SIG-M5 (cell line): ENCODE measurements at places on chromosomes 3 and 15.

- DNase-seq, result no peak
These were observed 62.5 kb upstream of the MLF1 start for GRCh38 chr3:158508481-158508880.

GRCh38 chr15:83793069-83793468, 139.1 kb downstream of the ADAMTSL3 start:
- DNase-seq, result no peak

DNA sequence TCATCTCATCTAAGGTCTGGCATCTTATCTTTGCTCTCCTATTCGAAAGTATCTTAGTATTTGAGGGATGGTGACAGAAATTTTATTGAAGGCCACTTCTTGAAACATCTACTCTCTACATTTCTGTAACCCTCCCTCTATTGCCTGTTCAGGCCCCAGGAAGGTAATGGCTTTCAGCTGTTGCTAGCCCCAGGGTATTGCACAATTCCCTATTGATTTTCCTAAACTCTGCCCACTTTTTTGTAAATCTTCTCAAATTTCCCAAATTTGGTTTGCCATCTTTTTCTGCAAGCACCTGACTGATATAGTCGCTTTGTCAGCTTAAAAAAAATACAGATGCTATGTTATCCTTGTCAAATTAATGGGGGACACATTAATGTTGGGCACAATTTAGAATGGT, 242.1 kb downstream of the RAP2B start:
- no peak for DNase-seq

DNA sequence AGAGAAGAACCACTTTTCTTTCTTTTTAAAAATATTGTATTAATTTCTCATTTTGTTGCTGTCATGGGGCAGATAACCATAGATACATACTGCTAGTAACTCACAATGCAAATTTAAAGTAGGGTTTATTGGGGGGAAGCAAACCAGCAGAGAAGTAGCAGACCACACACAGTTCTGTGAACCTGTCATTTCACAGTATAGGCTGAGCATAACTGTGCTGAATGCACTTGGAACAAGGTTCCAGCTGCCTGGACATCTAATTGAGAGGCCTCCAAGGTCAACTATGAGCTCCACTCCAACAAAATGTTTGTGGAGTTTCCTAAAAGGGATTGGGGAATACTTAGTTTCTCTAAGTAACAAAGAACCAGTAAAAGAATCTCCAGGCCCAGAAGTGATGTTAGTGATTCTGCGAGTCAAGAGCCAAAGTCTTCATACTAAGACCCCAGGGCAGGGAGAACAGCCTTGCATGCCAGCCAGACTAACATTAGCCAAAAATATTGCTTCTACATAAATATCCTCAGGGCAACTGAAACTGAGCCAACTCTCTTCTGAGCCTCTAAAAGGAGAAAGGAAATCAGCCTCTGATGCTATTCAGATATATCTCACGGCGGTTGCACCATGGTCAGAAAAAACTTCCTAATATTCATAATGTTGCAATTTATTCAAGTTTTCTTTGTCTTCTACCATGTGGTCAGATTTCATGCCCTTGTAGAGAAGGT, 856.4 kb upstream of the ALCAM start:
- DNase-seq, result no peak

GRCh38 chr3:171464462-171464861, 4.3 kb upstream of the TNIK start:
- no peak for DNase-seq

DNA sequence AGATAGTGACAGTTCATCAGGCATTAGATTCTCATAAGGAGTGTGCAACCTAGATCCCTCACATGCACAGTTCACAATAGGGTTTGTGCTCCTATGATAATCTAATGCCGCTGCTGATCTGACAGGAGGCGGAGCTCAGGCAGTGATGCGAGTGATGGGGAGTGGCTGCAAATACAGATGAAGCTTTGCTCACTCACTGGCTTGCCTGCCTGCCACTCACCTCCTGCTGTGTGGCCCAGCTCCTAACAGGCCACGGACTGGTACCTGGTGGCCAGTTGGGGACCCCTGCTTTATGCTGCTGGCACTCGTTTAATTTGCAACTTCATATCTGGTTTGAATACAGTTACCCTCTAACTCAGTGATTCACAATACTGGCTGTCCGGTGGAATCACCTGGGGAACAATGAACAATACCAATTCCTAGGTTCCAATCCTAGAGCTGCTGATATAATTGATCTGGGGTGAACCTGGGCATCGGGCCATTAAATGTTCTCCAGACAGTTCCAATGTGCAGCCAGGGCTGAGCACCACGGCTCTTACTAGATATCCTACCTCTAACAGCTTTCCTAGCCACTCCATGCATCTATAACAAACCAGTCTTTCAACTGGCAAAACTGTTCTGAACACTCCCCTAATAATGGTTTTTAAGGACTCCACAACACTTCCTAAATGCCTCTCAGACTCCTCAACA, 131.4 kb downstream of the ATP1B3 start:
- no peak for DNase-seq

- DNase-seq, result no peak
These were observed 643.8 kb downstream of the SQOR start for GRCh38 chr15:46278486-46279090.

GRCh38 chr3:145719114-145719513, 441.9 kb downstream of the PLOD2 start:
- DNase-seq, result no peak

- no peak for DNase-seq
These were observed 1.9 kb upstream of the THBS1 start for GRCh38 chr15:39578851-39579486.

DNA sequence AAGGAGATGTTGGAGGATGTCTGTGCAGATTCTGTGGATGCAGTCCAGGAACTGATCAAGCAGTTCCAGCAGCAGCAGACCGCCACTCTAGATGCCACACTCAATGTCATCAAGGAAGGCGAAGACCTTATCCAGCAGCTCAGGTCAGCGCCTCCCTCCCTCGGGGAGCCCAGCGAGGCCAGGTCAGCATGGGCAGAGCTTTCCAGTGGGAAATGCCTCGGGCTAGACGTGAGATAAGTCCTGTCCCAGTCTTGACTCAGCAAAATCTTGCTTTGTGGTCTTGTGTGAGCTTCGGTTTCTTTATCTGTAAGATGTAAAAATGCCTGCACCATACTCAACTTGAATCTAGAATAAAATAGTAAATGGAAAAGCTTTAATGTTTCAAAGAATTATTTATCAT, 335.1 kb upstream of the UMPS start:
- DNase-seq, result no peak

- no peak for DNase-seq
These were observed 71.2 kb upstream of the DCBLD2 start for GRCh38 chr3:98972720-98973119.

GRCh38 chr3:46558184-46559043, 7.7 kb downstream of the LRRC2 start:
- DNase-seq, result no peak

GRCh38 chr15:40142428-40142827, 18.4 kb upstream of the BUB1B start:
- no peak for DNase-seq

DNA sequence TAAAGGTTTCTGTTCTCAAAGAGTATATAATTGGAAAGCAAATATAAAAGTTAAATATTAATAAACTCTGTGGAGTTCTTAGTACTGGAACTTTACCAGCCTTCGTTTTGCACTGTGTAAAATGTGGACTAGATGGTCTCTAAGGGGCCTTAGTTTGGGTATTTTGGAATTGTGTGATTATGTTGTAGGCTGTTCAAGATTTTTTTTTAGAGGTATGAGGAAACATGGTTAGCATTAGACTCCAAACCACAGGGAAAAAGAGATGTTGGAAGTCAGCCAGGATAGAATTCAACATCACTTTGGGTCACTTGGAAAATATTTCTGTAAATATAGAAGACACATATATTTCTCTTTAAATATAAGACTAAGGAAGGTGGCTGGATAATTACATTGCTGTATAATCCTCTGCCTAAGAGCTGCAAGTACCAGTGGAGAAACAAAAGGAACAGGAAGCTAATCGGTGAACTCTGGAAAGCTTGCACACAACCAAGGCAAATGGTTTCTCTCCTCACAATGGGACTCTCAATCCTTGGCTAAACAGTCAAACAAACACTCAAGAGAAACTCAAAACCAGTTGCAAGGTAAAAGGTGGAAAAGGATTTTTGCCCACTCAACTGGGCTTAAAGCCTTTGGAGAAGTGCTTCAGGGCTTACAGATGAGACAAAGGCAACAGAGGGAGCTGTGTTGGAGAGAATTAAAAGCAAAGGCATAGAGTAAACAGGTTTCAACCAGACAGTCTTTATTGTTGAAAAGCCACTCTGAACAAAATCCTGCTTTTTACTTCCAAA, 141.7 kb downstream of the NR1D2 start:
- DNase-seq, result no peak

DNA sequence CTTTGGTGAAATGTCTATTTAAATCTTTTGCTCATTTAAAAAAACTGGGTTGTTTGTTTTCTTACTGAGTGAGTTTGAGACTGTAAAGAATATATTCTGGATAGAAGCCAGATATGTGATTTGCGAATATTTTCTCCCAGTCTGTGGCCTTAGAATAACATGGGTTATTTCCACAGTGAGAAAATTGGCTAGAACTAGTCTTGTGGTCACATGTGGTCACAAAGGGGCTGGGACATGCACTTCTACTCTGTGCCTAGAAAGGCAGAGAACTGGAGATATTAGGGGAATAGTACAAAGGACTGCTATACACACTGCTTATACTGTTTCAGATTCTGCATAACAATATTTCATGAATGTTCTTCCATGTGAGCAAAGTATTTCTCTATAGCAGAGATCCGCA, 79.9 kb upstream of the RGMA start:
- no peak for DNase-seq

DNA sequence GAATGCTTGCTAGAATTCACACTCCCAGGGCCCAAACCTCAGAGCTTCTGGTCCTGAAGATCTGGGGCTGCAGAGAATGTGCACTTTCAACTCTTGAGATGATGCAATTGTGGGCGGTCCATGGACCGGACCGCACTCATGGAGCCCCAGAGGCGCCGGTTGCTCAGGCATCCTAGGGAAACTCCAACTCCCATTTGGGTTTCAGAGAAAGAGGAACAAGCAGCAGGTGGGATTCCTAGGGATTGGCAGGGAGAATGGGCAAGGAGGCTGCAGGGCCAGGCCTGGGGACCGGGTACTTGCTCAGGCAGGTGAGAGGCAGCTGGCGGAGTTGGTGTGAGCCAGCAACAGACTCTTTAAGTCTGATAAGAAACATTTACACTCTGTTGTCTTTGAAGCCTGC, 3.5 kb downstream of the NOX5 start:
- DNase-seq, result no peak

DNA sequence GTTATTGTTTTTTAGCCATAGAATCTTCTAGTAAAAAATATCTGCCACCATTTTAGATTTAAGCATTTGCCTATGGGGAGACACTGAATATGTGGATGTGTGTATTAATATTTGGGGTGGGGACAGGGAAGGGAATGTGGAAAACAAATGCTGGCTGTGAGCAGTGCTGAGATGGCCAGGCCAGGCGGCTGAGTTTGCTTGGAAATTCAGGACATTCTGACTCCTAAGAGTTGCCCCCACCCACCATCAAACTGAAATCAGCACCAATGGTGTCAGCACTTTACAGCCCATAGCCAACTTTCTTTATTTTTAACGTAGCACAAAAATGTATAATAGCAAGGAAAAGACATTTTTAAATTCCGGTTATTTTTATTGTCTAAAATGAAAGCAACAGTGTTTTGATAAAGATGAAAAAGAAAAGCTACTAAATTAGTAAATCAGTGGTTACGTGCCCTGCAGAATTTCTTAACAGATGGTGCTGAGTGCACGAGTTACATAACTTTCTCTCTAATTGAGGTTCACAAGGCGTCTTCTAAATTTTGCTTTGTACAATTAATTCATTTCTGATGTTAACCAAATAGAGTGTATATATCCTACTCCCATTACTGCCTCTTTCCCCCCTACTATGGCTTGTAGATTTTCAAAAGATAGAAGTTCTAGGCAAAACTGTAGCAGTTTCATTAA, 34.0 kb downstream of the B3GALNT1 start:
- DNase-seq, result no peak

DNA sequence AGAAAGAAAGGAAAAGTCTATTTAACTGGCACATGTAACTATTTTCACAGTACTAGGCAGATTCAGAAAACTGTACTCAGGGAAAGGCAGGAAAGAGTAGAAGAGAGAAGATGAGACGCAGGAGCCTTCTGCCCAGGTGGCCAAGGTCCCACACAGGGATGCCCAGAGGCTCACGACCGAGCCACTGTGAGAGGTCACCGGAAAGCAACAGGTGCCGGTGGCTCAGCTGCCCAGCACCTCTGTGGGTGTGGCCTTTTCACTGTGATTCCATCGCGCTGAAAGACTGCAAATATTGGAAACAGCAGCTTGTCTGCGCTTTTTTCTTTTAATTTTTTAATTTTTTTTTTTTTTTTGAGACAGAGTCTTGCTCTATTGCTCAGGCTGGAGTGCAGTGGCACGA, 226.8 kb downstream of the OCA2 start:
- no peak for DNase-seq

DNA sequence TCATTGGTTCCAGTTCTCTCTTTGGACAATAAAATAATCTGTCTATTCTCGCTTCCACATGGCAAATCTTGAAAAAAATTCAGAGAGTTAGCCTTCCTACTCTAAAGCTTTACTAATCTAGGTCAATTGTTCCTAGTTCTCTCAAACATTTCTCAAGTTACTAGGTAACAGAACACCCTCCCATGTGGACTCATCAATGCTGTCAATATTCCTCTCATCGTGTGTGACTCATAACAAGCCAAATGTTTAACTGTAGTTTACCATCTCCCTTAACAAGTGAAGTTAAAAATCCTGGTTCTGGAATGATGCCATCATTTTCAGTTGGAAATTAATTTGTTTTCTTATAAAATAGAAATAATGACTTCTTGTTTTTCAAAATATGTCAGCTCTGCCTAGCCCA, 438.6 kb downstream of the ROBO1 start:
- no peak for DNase-seq

- DNase-seq, result no peak
These were observed 200.8 kb upstream of the SLCO3A1 start for GRCh38 chr15:91652610-91653207.

DNA sequence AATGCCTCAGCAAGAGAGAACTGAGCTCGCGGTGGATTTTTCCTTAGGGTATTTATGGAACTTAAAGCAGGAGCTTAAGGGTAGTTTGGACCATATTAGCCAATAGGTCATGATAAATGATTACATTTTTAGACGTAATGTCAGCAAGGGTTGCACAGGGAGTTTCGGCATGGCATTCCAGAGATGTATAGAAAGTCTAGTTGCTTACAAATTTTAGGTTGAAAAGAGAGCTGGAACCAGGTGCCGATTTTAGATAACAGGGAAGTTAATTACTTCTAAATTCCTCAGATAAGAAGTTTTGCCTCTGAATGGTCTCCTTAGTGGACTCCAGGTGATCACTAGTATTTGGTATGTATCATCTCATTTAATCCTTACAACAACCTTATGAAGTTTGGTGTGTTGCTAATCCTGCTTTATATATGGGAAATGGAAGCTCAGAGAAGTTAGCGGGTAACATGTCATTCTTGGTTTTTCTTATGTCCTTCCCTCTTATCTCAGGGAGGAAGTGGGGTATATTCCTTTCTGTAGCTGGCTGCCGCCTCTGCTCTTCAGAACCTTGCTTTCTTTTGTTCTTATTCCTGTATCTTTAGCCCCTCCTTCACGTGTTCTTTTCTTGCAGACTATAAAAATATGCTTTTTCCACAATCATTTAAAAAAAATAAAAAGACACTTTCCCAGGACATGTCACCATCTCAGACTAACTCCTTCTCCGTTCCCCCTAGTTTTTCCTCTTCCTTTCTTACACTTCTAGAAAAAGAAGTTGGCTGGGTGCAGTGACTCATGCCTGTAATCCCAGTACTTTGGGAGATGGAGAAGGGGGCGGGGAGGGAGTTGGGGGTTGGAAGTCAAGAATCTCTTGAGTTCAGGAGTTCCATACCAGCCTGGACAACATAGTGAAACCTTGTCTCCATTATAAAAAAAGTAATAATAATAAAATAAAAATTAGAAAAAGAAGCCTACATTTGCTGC, 25.7 kb downstream of the IQGAP1 start:
- DNase-seq, result no peak
